Stimulated activated CD8-positive, alpha-beta memory T cell treated with anti-CD3 and anti-CD28 coated beads, Interleukin-4, amount 100 ng/mL, for 48 hours (primary cell): ENCODE measurements at places on chromosomes 5 and 9.
A peak's percentile ranks its signal among the peaks of the same experiment; 100 is the strongest.

- DNase-seq: no peak
These were observed 418.5 kb upstream of the MEF2C start for GRCh38 chr5:89301321-89302025.

DNA sequence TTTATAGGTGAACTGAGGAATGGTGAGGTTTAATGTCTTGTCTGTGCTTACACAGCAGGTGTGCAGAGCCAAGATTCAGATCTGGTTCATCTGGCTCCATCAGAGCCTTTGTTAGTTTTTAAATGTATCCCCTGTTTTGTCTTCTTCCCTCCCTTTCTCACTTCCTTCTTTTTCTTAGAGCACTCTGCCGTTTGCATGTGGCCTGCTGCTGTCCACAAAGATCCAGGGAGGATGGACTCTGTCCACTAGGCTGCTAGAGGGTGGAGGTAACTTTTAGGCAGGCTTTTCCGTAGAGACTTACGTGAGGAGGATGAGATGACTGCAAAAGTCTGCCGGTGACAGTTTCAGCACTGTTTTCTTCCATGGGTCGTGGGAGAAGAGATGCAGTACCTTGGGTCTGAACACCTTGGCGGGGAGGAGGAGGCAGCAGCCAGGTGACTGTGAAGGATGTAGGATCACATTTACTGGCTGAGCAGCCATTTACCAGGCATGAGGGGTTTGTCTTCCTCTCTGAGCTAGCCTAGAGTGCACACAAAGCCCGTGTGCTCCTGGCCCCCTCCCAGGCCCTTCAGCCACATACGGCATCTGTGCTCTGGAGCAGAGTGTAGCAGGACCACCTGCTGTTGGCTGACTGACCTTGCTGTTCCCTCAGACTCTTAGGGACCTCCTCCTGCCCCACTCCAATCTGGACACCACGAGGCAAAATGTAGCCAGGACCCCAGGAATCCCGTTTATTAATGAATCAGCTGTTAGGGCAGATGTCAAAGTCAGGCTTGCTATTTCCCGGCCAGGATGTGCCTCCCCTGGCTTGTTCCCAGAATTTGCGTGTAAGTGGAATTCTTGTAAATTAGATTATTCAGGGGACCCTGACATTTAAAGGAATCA lies 1.8 kb downstream of the NTMT1 start:
- DNase-seq: no peak

DNA sequence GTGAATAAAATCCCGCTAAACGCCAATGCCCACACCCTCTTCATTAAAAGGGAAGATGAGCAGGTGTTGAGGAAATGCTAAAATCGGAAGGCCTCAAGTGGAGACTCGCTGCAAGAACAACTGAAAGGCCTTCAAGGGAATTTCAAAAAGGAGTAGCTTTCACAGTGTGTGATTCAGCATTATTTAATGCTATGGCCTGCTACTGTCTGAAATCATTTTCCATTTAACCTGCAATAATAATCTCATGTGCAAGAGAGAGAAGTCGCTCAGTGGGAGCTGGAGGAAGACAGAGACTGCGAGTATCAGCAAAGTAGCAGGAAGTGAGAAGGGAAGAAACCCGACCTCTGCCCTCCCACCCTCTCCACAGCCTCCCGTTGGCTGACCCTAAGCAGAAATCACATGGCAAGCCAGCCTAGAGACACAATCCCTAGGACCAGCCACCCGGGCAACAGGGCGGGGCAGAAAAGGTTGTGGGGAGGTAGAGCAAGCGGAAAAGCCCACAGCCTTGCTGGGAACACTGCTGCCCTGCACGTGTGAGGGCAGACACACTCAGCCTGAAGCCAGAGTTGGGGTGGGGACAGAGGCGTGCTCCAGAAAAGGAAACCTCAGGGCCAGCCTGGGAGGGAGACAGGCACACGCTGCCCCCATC lies 39.9 kb upstream of the CTSL start:
- no peak for DNase-seq

DNA sequence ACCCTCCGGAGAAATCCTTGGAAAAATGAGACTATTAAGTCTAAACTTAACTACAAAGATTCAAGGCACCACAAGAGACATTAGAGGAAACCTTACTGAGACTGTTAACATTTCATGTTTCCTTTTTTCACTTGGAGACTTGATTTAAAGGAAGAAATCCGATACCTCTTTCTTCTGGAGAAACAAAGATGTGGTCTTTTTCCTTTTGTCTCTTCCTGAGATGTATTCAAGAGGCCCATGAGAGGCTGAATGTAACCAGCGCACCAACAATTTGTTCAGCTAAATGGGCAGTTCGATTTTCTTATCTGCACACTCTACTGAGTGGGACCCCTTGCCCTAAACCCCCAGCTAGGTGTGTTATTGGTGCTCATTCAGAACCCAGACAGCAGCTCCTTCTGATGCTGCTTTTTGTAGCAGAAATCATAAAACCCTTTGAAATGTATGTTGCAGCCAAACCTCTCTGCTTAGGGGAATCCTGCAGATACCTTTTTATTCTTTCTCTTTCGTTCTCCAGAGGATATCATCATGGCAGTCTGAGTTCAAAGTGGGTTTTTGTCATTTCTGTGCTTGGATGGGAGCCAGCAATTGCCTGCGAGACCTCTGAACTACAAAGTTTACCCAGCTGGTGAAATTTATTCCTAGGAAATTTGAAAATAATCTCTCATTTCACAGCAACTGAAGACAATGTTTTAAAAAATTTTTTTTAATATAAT lies 41.9 kb upstream of the ACTBL2 start:
- no peak for DNase-seq

- no peak for DNase-seq
These were observed 50.2 kb downstream of the IPPK start for GRCh38 chr9:92619601-92620300.

DNA sequence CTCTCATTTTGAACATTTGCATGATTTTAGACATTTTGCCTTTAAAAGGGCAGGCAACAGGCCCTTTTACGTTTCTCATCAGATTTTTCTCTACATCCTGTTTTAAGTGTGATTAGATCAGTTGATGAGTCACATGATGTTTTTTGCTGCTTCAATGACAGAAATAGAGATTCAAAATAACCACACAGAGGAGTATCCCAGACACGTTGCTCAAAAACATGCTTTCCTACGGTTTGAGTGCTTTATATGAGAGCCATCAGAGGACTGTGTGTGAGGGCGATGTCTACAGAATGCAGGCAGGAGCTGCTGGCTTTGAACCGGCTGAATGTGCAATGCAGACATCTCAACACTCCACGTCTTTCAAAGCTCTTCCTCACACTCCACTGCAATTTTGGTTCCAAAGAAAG lies 42.1 kb downstream of the OTULIN start:
- peak; percentile 47 for DNase-seq
